ENCODE measurements at places on chromosomes 4 and X.
A peak's percentile ranks its signal among the peaks of the same experiment; 100 is the strongest.

DNA sequence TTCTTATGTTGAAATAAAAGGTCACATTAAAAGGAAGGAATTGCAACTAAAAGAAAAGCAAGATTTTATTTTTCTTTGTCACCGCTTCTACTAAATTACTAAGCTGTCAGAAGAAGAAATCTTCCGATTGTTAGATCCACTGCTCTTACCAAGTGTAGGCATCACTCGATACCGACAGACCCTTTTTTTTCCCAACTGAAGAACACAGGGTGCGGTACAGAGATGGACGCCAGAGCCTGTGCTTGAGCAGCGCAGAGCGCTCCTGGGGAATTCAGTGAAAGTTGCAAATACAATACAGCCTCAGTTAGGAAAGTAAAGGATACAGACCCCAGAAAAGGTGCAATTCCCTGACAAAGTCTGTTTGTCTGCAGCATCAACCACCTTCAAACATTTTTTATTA is 94.9 kb upstream of the WDR17 start:
- peak; percentile 18 for DNase-seq

DNA sequence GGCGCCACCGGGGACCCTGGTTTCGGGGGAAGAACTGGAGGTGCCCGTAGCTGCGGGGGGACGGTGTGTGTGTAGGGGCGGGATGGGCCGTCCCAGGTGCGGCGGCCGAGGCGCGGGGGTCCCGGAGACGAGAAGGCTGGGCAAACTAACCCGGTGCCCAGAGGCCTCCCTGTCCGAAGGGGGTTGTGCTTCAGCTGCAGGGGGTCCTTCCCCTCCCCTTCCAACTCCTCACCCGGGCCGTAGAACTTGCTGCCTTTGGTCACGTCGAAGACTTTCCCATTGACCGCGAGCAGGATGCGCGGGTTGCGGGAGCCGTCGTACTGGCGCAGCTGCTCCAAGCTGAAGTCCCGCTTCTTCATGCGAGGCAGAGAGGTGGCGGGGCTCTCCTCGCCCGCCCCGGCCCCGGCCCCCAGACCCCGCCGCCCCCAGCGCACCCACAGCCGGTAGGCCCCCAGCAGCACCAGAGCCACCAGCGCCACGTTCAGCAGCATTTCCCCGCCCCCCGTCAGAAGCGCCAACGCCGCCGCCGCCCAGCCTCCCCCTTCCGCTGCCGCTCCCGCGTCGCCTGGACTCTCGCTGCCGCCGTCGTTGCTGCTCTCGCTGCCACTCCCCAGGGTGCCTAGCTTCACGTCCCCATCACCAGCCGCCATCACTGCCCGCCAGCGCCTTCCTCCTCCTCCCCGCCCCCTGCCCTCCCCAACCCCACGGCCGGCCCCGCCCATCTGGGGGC is at the start of gene PGRMC2:
TSS of gene PGRMC2 (minus strand) at position 673 of the 730 bp plus-strand sequence. CDS start at position 650, 23 bp downstream.
- DNase-seq, result peak; percentile 63

DNA sequence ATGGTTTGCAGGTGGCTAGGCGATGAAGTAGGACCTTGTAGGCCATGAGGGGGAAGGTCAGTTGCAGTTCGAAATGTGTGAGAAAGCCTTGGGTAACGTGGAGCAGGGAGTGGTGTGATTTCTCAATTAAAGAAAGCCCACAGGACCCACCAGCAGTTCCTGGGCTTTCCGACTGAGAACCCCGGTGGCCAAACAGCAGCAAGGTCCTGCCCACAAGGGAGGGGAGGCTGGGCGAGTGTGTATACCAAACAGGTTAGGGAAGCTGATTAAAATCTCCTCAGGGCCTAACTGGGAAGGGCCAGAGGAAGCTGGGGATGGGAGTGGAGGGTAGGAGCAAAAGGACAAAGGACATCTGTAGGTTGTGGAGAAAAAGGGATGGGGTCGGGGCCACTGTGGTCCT is 2.4 kb downstream of the ATP6AP1 start:
- no peak for DNase-seq

- DNase-seq, result no peak
These were observed 269.2 kb downstream of the TRIML1 start for GRCh38 chr4:188408244-188409030.

DNA sequence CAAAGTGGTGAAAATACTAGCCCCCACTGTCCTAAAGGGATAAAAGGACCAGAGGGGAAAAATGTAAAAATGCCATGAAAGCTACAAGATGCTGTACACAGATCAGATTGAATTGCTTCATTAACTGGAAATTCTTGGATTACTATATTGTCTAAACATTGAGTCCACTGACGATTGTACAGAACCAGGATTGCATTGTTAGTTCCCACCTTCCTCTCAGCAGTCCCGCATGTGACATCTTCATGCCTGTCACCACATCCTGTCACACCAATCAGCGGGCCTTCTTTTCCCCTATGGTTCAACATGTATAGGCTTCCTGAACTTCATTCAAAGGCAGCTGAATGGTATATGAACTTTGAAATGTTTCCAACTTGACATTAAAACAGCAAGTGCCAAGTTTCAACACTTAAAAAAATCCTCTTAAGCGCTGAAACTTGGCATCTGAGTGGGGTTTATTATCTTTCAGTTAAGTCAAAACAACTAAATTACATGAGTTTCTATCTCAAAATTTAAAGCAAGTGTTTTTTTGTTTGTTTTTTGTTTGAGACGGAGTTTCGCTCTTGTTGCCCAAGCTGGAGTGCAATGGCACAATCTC is 24.6 kb downstream of the ZRSR2 start:
- no peak for DNase-seq

DNA sequence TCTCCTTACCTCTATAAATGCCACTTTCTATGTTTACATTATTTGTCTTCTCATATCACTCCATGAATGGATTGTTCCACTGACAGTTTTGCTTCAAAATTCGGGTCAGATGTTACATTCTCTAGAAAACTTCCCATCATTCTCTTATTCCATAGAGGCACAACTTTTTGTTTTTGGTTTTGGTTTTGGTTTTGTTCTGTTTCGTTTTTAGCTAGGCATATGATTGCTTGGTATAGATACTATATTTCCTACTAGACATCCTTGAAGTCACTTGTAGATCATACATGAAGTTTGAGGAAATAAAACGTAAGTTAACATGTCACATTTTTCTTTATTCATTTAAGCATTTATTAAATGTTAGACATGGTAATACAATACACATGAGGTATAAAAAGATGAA is 961.0 kb downstream of the PCDH18 start:
- no peak for DNase-seq

GRCh38 chrX:55451990-55452832 is at the start of gene MAGEH1:
MAGEH1 (plus strand) TSS chrX:55452127; CDS start chrX:55452375, 248 bp downstream.
- DNase-seq, result peak; percentile 75

DNA sequence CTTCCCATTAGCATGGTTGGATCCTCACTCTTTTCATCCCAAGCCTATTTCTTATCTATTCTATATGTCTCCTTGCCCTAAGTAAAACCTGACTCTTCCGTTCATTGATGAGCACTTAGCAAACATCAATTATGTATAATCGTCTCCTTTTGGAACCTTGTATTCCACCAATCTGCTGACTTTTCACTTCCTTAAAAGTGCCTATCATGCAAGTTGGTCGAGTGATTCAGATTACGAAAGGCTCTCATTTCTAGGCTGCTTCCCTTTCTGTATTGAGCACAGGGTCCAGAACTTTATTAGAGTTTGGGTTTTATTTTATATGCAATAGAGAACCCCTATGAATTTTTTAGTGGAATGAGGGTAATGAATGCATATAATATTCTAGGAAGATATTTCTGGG is 27.1 kb upstream of the ALB start:
- no peak for DNase-seq

GRCh38 chrX:35890699-35891098 is 28.8 kb upstream of the CFAP47 start:
- DNase-seq, result peak; percentile 14

DNA sequence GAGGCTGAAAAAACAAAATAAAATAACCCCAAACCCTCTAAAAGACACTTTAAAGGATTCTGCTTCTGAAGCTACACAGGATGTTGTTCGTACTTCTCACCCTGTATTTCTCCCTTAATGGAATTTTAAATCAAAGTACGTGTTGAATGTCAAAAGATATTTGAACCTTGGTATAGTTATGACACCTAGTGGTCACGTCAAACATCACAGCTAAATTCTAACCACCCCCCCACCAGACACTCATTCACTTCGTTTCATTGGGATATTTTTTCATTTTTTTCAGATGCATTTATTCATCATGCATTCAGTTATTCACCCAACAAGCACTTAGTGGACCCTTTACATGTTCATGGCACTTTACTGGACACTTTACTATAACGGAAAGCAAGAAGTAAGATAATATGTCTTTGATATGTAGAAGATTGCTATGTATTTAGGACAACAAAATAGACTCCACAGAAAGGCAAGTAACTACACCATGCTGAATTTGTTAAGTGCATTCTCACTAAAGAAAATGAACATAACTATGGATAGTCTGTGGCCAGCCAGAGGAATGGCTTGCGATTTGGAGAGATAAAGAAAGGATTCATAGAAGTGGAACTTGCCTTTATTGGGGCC is 62.5 kb upstream of the GPR174 start:
- peak; percentile 39 for DNase-seq

DNA sequence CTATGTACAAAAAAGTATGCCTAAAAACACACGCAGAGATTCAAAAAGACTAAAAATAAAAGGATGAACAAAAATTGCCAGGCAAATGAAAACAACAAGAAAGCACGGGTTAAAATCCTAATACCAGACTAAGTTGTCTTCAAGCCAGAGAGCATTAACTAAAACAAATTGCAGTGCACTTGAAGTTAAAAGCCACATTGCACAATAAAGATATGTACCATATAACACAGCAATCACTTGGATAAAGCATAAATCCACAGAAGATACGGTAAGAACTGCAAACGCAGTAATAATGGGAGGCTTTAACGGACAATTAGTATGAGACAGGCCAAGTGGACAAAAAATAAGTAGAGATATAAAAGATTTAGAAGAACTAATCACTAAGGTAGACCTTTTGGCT is 14.9 kb downstream of the CCDC158 start:
- DNase-seq, result no peak

- DNase-seq, result no peak
These were observed 2.9 kb upstream of the SCARB2 start for GRCh38 chr4:76216524-76216923.
